NCI-H774 (cell line): ENCODE measurements at places on chromosomes 2 and 18.

- no peak for DNase-seq
Observed at GRCh38 chr18:22102953-22103646, 66.3 kb upstream of the GATA6 start.

DNA sequence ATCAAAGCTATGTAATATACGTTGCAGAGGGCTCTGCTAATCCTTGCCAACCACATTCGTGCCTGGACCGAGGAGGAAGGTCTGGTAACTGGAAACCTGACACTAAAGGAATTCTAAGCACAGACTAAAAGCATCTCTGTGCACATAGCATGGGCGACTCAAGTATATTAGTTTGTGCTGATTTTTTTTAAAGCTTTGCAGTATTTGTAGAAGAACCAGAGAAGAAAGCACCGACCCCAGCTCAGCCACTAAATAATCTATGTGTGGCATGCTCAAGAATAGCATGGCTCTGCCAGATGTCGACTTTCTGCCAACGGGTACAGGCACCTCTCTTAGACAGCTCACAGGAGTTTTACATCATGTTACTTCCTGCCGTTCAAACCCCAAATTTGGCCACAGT lies 73.2 kb upstream of the NRP2 start:
- DNase-seq: no peak

DNA sequence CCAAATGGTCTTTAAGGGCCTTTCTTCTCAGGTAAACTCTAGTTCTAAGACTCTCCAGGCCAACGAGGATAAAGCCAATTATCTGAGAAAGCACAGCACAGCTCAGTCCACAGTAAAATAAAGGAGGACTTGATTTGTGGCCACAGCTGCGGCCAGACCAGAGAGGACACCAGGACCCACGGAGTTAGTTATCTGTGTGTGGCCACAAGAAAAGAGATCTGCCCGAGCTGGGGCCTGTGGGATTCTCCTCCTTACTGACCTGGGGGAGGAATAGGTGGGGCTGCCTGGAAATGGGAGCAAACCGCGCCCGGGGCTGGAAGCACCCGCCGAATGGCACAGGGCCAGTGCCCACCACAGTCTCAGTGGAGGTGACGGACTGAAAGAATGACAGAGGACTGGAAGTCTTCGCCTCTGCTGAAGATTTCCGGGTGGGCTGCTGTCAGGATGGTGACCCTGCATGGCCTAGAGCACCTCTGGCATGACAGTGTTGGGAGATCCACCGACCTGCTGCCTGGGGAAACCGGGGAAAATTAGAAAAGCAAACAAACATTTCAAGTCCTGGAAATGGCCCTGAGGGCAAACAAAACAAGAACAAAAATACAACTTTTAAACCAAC lies 13.3 kb downstream of the PROC start:
- DNase-seq: no peak

DNA sequence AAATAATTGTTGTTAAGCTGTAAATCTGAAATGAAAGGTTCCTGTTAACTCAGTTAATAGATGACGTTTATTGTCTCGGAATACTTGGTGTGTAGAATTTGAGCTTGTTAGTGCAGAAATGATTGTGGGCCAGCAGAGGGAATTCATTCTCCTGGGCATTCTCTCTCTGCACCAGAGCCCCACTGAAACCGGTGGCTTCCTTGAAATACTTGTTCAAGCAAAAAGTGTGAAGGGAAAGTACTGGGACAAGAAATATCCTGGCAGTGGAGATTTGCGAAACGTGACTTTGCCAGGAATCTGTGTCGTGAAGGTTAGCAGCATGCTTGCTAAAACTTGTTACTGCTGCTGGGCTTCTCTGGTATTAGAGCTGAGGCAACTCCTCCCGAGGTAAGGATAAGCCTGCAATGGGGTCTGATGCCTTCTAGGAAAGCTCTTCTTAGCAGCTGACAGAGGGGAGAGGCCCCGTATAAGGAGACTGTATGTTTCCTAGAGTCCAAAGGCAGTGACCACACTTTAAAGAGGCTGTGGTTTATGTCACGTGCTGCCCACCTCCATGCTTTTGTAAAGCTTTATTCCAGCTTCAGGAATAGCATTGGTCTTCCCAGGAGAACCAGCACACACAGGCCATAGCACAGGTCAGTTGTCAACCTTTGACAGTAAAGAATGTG lies 2.0 kb downstream of the ITGA6 start:
- DNase-seq: no peak

- DNase-seq: no peak
Observed at GRCh38 chr18:37669991-37670534, 104.5 kb upstream of the CELF4 start.

DNA sequence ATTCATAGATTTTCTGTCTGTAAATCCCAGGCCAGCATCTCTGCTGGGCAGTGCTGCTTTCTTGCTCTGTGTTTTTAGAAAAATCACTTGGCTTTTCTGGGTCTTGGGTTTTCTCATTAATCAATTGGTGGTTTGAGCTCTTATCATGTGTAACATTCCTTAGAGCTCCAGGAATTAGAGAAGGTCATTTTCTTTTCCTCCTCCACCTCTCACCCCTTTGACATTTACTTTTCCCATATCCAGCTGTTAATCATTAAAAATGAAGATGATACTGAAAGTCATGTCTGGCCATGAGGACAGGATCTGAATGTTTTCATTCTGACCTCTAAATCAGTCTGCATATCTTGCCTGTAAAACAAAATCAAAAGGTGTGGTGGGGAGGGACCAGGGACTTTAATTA lies 111.0 kb downstream of the LRRTM1 start:
- no peak for DNase-seq

- DNase-seq: no peak
Observed at GRCh38 chr2:144372410-144373080, 147.4 kb downstream of the ZEB2 start.

- DNase-seq: no peak
Observed at GRCh38 chr18:24262087-24262486, 123.2 kb downstream of the CABYR start.

GRCh38 chr2:190674966-190675650 lies 26.2 kb downstream of the NAB1 start:
- no peak for DNase-seq

DNA sequence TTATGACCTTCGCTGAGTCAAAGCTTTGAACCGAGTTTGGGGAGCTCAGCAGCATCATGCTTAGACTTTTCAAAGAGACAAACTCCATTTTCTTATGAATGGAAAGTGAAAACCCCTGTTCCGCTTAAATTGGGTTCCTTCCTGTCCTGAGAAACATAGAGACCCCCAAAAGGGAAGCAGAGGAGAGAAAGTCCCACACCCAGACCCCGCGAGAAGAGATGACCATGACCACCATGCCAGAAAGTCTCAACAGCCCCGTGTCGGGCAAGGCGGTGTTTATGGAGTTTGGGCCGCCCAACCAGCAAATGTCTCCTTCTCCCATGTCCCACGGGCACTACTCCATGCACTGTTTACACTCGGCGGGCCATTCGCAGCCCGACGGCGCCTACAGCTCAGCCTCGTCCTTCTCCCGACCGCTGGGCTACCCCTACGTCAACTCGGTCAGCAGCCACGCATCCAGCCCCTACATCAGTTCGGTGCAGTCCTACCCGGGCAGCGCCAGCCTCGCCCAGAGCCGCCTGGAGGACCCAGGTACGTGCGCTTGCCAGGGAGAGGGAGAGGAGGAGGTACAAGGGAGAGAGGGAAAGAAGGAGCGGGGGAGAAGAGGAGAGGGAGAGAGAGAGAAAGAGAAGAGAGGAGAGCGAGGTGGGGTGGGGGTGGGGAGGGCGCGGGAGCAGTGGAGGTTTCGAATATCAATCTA lies at the start of gene DLX1:
TSS of gene DLX1 (plus strand) at position 48 of the 700 bp plus-strand sequence. CDS start at position 219, 171 bp downstream.
- no peak for DNase-seq

GRCh38 chr18:35134190-35134730 lies 93.0 kb downstream of the MAPRE2 start:
- no peak for DNase-seq

DNA sequence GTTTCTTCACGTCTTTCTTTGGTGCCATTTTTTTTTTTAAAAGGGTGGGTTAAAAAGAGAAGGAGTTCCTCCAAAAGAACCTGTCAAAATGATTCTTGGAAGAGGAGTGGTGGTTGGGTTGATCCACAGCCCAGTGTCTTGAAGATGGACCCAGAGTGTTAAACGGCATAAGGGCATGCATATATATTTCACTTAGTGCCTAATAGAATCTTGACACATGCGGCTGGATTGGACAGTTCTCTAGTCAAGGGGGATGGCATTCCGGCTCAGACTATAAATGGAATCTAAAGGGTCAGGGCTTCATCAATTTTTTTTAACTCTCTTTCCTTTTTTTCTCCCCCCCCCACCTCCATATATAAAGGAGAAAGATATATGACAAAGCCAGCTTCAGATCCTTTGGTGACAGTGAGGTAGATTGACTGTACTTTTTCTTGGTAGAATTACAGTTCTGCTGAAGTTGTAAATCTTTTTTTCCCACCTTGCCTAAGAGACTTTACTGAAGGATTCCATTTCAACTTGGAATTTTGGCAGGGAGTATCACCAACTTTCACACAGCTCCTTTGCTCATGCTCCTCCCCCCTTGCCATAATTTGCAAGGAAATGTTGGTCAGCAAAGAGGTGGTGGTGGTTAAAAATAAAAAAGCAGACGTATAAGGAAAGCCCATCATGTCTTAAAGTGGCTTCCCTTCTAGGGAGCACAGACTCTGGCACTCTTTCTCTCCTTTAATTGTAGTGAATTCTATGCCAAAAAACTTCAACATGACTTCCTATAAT lies at the start of gene MYL1:
TSS of gene MYL1 (minus strand) at position 160 of the 774 bp plus-strand sequence. CDS start at position 28, 132 bp downstream.
- no peak for DNase-seq

GRCh38 chr2:68263632-68264031 lies 11.3 kb upstream of the PPP3R1 start:
- DNase-seq: peak; percentile 4

GRCh38 chr2:231223001-231223375 lies 24.6 kb downstream of the ARMC9 start:
- no peak for DNase-seq

GRCh38 chr18:78639006-78639950 lies 340.3 kb upstream of the SALL3 start:
- no peak for DNase-seq

- DNase-seq: peak; percentile 75
Observed at GRCh38 chr18:5296706-5297320, 1.3 kb upstream of the ZBTB14 start.

- DNase-seq: no peak
Observed at GRCh38 chr18:37667836-37668235, 102.2 kb upstream of the CELF4 start.

- no peak for DNase-seq
Observed at GRCh38 chr2:24576617-24577016, 85.6 kb downstream of the NCOA1 start.

DNA sequence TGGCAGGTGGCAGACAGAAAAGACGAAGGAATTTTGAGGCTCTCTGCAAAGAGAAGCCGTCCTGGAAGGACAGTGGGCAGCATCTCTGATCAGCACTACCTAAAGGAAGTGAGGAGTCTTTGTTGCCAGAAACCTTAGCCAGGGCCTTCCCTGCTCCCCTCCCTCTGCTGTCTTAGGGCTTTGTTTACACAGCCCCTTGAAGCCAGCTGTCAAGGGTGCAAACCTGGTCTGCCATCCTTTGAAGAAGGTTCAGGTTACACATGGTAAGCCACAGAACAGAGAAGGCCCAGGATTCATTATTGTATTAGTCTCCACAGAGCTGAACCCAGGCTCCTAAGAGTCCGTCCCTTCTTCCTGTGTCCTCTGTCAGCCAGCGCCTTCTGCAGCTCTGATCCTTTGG lies 356.7 kb downstream of the TGIF1 start:
- DNase-seq: no peak

GRCh38 chr18:74286106-74286855 lies 5.5 kb downstream of the CYB5A start:
- no peak for DNase-seq

DNA sequence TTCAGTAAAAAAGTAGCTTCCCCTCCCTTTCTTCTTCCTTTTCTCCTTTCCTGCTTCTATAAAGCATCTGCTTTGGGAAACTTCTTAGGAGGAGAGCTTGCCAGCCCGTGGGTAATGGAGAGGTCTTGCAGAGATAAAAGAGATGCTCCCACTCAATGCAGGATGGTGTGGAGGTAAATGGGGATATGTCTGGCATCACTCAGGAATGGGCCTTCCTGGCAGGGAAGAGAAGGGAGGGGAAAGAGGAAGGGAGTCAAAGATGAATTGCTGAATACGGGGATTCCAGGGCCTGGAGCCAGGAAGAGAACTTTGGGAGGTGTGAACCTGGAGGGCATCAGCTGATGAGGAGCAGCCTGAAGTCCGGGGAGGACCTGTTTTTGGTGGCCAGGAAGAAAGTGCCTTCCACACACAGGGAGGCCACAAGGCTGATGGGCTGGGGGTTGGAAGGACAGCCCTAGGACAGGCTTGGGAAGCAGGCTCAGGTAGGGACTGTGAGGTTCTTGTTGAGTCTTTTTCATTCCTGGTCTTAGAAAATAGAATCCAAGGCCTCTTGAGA lies 25.2 kb downstream of the IL1B start:
- DNase-seq: no peak

DNA sequence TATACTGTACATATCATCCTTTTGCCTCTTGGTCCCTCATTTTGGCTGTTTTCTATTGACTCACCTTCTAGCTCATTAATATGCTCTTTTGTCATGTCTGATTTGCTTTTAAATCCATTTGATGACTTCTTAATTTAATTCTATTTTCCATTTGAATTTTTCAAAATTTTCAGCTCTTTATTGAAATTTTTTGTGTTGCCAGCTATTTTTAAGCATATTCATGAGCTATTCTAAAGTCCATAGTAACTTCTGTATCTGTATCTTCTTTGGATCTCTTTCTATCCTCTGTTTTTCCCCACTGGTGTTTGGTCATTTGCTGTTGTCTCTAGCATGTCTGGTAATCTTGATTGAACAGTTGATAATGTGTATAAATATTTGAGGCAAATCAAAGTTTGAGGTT lies 227.8 kb downstream of the NDUFA10 start:
- no peak for DNase-seq

DNA sequence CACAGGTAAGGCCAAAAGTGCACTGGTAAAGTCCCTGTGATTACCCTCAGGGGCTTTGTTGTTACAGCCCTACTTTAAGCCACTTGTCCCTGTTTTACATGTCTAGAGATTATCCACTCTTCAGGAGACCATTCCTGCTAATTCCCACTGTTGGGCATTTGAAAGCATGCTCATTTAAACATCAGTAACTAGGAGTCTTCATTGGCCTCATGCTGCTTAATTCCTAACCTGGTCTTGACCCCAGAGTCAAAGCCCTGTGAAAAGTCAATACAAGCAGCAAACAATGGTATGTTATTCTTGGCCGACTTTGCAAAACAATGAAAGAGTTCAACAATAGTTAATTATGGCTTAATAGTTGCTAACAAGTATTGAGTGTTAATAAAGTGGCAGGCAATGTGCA lies 23.2 kb downstream of the AFF3 start:
- no peak for DNase-seq

GRCh38 chr2:231922311-231923009 lies 3.7 kb downstream of the NPPC start:
- no peak for DNase-seq

GRCh38 chr2:218284106-218284811 lies 8.0 kb downstream of the TMBIM1 start:
- no peak for DNase-seq

- DNase-seq: peak; percentile 40
Observed at GRCh38 chr2:163191372-163191771, 352.8 kb upstream of the KCNH7 start.

DNA sequence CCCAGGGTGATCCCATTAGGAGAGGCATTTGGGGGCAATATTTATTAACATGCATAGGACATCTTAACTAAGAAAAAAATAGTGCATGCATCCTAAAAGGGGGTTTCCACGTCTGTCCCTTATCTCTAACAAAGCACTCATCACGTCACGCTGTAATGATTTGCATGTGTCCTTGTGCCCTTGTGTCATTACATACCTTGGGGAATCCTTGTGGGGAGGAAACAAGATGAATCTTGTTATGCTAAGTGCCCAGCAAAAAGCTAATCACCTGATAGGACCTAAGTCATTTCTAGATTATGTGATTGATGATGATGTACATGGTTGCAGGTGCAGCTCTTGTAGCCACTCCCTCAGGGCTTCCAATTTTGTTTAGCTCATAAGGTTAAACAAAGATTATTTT lies 250.9 kb downstream of the FBXO15 start:
- DNase-seq: no peak
